ENCODE measurements at places on chromosomes 2 and 18.

GRCh38 chr2:168706806-168707205 is 95.6 kb upstream of the NOSTRIN start:
- DNase-seq, result no peak

DNA sequence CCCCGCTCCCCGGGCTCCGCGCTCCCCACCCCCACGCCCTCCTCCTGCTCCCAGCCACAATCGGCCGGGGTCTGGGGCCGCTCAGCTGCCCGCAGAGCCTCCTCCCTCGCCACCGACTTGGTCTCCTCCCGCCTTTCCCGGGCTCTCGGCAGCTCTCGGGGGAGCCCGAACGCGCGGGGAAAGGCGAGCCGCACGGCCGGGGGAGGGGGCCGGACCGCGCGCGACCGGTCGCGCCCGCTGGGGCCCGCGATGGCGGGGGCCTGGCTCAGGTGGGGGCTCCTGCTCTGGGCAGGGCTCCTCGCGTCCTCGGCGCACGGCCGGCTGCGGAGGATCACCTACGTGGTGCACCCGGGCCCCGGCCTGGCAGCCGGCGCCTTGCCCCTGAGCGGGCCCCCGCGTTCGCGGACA is 327 bp downstream of the LTBP1 start:
- DNase-seq, result no peak

- DNase-seq, result no peak
These were observed 57.2 kb downstream of the NGEF start for GRCh38 chr2:232955856-232956255.

GRCh38 chr2:156181208-156181607 is 151.3 kb downstream of the NR4A2 start:
- no peak for DNase-seq

GRCh38 chr18:72895548-72895947 is 27.8 kb upstream of the NETO1 start:
- no peak for DNase-seq

DNA sequence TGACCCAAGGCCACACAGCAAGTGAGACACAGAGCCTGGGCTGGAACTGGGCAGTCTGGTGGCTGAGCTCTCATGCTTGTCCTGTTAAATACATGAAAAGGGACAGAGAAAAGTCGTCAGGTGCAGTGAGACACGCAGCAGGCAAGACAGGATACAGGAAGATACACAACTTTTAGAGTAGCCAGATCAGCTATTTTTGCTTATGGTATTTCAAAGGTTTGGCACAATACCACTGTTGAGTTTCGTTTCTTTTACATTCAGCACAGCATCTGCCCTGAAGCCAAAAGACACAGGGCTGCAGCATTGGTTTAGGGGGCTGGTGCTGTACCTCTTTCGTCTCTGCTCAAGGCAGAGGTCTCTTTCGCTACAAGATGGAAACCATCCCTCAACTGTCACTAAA is 14.0 kb downstream of the FHL2 start:
- DNase-seq, result no peak

DNA sequence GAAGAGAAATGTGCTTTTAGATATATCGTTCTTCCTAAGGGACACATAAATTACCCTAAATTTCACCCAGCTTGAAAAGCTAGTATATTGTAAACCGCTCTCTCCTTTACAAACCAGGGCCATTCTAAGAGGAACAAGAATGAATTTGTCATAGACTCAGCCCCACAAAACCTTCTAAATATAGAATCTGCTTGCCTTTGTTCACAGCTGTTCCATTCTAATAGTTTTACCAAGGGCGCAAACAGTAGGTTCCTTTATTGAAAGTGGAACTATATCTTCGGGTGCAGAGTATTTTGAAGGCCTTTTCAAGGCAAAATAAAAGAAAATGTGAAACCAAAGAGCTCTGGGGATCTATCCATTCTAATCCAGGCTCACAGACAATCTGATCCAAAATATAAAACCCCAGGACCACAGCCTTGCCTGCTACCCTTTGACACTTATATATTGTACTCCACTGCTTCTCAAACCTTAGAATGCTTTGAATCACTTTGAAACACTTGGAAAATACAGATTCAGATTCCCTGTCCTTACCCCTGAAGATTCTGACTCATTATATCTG is 316.8 kb downstream of the PAX3 start:
- DNase-seq, result no peak

GRCh38 chr18:62590799-62591590 is 68.2 kb downstream of the ZCCHC2 start:
- DNase-seq, result no peak

GRCh38 chr2:168025487-168026202 is 221.8 kb downstream of the STK39 start:
- DNase-seq, result no peak

- DNase-seq, result no peak
These were observed 16.5 kb upstream of the NRP2 start for GRCh38 chr2:205665791-205666190.

DNA sequence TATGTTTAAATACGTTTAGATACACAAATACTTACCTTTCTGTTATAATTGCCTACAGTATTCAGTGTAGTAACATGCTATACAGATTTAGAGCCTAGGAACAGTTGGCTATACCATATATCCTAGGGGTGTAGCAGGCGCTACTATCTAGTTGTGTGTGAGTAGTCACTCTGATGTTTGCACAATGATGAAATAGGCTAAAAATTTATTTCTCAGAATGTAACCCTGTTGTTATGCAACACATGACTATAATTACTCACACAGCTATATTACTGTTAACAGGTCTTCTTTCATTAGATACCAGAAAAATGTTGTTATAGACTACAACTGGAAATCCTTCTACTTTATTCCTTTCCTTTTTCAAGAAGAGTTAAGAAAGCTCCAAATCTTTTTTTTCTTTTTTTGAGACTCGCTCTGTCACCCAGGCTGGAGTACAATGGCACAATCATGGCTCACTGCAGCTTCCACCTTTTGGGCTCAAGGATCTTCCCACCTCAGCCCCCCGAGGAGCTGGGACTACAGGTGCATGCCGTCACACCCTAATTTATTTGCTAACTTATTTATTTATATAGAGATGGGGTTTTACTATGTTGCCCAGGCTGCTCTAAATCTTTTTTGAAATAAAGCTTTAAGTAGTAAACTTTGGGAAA is 48.5 kb downstream of the C2orf74 start:
- DNase-seq, result no peak

DNA sequence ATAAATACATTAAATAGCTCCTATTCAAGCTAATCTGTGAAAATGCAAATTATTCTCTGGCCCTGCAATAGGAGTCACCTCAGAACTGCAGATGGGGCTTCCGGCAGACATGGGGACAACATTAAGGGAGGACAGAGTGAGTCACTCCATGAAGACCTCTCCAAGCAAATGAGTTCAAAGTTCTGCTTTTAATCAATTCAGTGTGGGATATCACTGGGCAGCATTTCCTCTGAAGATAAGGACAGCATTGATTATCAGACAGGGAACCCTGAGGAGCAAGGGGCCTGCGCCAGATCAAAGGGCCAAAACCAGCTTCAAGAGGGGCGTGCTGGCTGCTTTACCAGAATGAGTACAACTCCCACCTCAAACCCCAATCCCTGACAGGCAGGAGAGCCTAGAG is 356.9 kb upstream of the KLHL29 start:
- no peak for DNase-seq

DNA sequence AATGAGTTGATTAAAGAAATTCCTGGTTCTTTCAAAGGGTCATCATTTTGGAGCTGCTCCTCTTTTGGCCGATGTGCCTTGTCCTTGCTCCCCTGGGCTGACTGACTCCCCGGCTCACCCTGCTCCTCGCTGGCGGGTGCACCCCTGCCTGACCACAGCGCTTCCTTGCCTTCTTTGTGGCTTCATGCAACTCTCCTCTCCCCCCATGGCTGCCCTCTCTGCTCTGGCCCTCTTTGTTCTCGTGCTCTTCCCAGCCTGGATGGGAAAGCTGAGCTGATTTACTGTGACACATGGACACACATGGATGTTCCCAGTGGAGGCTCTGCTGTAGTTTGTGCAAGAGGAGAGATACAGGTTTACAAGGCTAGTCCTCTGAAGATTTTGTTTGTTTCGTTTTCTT is 234.6 kb downstream of the HAUS1 start:
- DNase-seq, result no peak

Data from activated CD8-positive, alpha-beta memory T cell treated with anti-CD3 and anti-CD28 coated beads for 1 hour (primary cell).